Fibroblast of pulmonary artery (primary cell): ENCODE measurements at places on chromosomes 12 and 14.
A peak's percentile ranks its signal among the peaks of the same experiment; 100 is the strongest.

DNA sequence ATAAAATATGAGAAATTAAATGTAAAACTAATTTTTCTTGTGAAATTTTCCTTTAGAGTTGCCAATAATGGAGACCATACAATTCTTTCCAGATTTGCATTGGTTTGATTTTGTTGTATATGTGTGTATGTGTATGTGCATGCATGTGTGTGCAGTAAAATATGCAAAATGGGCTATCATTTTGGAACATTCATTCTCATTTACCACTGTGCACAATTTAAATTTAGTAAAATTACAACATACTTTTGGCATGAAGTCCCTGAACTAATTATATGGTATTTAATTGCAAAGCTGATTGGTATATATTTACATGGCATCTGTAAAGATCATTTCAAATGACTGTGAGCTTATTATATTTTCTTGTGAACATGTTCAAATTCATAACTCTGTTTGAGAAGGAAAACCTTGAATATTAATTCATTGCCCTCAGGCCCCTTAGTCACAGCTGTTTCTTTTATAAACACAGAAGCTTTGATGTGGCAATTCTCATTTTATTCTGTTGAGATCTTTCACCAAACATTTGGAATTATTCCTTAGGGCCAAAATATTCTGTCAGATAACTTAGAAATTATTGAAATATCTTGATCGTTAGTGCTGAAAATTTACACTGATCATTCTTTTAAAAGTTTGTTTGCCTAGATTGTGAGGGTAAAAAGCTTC, 17.6 kb downstream of the KERA start:
- no peak for DNase-seq

- DNase-seq, result peak; percentile 65
Measured at GRCh38 chr12:19234171-19234704, 104.7 kb downstream of the PLEKHA5 start.

- no peak for DNase-seq
Measured at GRCh38 chr14:22174412-22175277, 414.4 kb downstream of the DAD1 start.

- DNase-seq, result no peak
Measured at GRCh38 chr12:78958941-78959340, 94.4 kb downstream of the SYT1 start.

GRCh38 chr12:68297929-68298328, 34.2 kb downstream of the MDM1 start:
- no peak for DNase-seq

GRCh38 chr12:31929027-31929526, 30.1 kb upstream of the RESF1 start:
- DNase-seq, result no peak

DNA sequence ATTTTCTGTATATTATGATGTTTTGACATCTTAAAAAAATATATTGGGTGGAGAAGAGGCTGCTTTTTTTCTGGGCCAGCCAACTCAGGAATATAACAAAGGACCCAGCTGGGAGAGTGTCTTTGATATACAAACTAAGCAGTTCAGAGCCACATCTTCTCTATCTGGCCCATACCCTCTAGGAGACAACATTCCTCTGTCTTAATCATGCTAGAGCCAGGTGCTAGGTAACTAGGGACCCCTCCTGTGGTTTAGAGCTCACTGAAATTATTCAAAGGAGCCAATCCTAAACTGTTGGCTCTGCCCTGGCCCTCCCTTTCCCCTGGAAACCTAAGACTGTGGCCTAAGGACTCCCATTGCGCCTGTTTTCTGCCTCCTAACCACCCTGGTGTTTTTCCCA, 193.1 kb upstream of the DIO2 start:
- DNase-seq, result no peak

DNA sequence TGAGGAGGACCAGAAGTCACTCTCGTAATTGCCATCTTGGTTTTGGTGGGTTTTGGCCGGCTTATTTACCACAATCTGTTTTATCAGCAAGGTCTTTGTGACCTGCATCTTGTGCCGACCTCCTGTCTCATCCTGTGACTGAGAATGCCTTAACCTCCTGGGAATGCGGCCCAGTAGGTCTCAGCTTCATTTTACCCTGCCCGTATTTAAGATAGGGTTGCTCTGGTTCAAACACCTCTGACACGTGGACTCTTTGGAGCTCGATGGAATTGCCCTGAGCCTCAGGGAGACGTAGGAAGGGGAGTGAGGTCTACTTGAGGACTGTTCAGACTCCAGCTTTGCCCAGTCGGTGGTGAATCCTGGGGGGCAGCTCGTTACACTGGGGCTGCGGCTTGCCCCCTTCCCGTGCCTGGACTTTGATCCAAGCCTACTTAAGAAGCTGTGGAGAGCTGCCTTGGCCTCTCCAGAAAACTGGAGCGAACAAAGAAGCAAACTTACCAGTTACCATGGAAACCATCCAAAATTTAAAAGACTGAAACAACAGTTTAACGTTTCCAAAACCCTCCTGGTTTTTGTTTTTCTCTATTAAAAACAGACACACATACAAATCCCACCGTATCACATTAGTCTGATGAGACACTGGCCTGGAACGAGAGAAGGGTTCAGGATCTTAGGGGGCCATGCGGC, 28.0 kb downstream of the CALM1 start:
- no peak for DNase-seq

- peak; percentile 90 for DNase-seq
Measured at GRCh38 chr14:77033622-77034589, 5.4 kb upstream of the IRF2BPL start.

- no peak for DNase-seq
Measured at GRCh38 chr12:64825143-64826021, 935 bp downstream of the TBC1D30 start.

DNA sequence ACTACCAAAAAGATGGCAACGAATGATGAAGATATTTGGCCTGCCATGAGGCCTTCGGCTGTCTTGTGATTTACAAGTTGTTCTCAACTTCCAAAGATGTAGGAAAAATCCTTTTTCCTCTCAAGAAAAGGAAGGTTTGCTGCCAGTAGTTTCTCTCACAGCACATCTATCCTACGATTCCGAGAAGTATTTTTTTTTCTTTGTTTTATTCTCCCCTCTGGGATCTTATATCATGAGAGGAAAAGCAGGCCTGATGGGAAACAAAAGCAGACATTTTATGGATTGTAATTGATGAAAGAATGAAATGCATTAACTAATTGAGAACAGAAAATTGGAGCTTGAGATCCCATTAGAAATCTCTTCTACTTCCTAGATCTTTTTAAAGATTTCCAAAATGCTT, 1197.9 kb upstream of the SEL1L start:
- no peak for DNase-seq

- no peak for DNase-seq
Measured at GRCh38 chr14:94903883-94904282, 134.0 kb upstream of the GSC start.

DNA sequence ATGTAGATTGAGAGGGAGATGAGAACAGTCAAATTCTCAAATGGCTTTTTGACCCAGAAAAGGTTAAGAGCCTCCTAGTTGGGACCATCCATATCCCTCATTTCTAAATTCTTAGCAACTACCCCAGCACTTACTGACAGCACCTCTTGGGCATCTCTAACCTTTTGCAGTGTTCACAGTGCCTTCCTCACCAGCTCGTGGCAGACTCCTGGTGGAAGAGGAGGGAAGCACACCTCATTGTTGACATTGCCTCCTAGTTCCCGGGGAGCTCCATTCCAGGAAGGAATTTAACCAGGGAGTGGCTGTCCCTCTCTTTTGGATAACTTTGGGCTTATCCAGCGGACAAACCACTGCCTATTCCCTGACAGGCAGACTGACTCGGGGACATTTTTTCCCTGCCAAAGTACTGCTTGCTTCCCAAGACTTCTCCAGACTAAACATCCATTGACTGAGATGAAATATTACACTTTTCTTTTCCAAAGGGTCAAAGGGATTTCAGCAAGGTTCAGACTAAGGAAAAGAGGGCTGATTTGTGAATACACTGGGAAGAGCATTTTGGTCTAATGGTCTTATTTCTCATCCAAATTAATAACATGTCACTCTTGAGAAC, 9.0 kb upstream of the OR6J1 start:
- DNase-seq, result peak; percentile 85

- no peak for DNase-seq
Measured at GRCh38 chr12:109460538-109460937, 16.6 kb downstream of the KCTD10 start.

GRCh38 chr12:11823043-11823442, 173.6 kb downstream of the ETV6 start:
- DNase-seq, result peak; percentile 72

- no peak for DNase-seq
Measured at GRCh38 chr14:94867209-94867608, 97.3 kb upstream of the GSC start.

- peak; percentile 11 for DNase-seq
Measured at GRCh38 chr12:24404086-24404815, 454.8 kb upstream of the SOX5 start.
